Aorta (tissue), 5 donors: ENCODE measurements at places on chromosomes 3 and 15. TPM values are rescaled to one million over a fixed set of nuclear protein-coding genes. Genes with fewer than 3 reads are reported as not detected.

DNA sequence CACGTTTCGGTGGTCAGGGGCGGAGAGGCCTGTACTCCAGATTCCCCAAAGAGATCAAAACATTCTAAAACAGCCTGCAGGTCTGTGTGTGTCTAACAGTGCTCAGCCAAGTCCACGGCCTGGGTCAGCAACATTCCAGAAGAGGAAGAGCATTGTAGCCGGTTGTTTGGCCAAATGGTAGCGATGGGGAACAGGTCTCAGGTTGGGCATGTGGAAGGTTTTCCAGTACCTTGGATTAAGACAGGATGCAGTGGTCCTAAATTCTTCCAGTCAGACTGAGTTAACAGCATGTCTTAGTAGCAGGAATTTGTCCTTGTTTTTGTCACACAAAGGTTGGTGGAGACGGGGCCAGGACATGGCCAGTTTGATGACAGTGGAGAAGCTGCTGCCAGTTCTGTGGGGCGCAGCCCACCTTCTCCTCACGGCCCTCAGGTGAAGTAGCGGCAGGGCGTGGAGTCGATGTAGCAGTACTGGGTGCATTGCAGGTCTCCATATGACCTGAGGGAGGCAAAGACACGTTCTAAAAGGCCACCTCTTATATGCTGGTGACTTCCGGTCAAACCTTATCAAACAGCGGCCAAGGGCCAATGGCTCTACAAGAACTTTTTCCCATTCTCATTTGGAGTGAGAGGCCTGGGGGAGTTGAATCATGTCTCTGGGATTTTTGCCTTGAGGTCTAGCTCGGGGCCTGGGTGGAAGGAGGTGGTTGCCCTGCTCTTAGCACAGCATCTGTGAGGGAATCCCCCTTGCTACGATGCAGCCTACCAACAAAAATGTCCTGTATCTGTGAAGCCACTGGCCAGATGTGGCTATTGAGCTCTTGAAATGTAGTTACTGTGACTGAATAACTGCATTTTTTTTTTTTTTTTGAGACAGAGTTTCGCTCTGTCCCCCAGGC is 24.1 kb downstream of the EAF1 start:
- no peak for DNase-seq

Gene SNTN
- total RNA-seq = not detected

DNA sequence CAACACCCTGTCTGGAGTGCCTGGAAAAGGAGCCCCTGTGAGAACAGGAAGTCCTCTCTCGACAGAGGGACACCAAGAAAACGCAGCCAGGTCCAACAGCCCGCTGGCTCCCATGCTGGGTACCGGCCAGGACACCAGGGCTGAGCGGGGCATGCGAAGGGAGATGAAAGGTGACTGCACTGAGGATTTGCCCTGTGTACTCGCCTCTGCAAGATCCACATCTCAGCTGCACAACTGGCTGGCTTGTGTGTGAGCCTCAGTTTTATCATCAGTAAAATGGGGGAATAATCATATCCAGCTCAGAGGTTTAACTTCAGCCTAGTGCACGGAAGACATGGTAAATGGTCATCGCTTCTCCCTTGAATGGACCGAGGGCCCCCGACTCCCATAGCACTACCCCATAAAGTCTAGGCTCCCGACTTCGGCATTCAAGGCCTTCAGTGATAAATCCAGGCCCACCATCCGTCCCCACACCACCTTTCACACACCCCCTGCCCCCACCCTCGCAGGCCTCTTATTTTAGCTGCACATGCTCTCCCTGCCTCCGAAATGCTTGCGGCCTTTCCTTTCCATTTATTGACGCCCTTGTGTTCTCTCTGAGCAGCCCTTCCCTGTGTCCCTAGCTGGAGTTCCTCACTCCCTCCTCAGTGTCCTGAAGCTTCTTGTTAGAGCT is 15.8 kb downstream of the ISG20 start:
- no peak for DNase-seq

Gene CHRNA7
- total RNA-seq = 3.6 TPM

DNA sequence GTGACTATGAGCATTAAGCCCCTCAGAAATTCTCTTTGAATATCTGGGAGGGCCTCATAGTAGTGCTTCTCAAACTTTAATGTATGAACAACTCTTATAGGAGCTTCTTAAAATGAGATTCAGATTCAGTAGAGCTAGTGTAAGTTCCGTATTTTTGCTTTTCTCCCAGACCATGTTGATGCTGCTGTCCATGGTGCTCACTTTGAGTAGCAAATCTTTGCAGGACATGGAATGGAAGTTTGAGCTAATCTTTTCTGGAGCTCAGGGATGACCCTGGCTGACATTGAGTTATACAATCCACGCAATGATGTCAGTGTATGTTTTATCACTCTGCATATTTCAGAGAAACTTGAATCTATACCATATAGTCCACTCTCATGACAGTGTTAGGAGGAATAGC is 134.2 kb downstream of the OTOL1 start:
- no peak for DNase-seq

DNA sequence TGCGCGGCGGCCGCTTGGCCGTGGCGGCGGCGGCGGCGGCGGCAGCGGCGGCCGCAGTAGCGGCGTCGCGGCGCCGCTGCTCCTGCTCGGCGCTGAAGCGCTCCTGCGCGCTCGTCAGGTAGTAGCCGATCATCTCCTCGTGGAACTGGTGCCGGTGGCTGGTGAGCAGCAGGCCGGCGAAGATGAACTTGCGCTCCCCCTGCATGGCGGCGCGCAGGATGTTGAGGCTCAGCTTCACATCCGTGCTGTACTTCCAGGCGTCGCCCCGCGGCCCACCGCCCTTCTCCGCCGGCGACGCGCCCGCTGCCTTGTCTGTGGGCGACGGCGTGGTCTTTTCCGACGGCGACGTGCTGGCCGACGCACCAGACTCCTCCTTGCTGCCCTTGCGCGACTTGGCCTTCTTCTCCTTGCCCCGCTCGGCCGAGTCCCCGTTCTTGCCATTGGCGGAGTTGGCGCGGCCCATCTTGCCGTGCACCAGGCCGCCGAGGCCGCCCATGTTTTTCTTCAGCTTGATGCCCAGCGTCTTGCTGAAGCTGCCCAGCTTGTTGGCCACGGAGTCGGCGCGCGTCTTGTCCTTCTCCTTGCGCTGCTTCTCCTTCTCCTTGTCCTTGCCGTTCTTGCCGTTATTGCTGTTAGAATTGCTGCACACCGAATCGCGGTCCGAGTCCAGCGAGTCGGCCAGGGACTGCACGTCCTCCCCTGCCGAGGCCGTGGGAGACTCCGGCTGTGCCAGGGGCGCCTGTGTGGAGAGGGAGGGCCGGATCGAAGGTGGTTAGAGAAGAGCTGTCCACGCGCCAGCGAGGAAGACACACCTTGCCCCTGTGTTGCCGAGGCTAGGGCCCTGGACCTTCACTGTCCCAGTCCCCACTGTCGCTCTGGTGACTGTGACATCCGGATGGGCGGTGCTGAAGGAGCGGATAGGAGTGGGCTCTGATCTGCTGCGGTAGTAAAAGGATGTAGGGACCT is 157.6 kb downstream of the KLF13 start:
- DNase-seq = no peak

DNA sequence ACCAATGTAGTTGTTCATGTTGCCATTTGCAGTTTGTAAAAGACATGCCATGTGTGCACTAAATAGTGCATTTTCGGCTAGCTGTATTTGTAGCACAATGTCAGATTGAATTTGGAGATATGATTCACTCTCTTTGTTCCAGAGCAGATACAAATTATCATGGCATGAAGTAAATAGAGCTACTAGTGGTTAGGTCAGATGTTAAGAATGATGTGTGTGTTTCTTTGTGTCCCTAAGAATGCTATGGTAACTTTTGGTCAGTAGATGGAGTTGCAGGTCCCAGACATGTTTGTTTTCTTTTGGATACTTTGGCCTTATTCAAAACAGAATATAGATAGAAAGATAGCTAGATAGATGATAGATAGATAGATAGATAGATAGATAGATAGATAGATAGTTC is 595.8 kb downstream of the NLGN1 start:
- DNase-seq = no peak

- no peak for DNase-seq
Measured at GRCh38 chr3:125207949-125208568, 4.5 kb downstream of the SLC12A8 start.

Gene ACAD9
- 30.7 TPM for total RNA-seq

Gene FGD5
- total RNA-seq = 61.6 TPM

GRCh38 chr15:79371591-79371990 is 60.5 kb upstream of the MINAR1 start:
- no peak for DNase-seq

DNA sequence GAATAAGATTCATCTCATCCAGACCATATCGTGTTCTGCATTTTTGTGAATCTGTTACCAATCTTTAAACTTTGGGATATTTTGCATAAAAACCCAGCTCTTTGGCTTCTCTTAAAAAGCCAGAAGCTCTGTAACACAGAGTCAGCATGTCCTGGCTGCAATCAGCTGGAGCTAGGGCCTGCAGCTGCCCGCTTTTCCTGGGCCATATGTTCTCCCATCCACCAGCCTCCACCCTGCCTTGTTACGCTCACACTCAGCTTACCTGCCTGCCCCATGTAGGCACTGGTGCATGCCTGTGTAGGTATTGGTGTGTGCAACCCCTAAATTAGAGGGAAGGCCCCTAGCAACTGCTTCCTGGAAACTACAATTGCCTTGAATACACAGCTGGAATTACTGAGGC is 48.2 kb downstream of the CRYGS start:
- DNase-seq = no peak

Gene IQCF5
- not detected for total RNA-seq

- no peak for DNase-seq
Measured at GRCh38 chr3:71754610-71755253, 1.1 kb downstream of the GPR27 start.

Gene KIF9
- 6.7 TPM for total RNA-seq

Gene CHRNA5
- total RNA-seq = 1.6 TPM

DNA sequence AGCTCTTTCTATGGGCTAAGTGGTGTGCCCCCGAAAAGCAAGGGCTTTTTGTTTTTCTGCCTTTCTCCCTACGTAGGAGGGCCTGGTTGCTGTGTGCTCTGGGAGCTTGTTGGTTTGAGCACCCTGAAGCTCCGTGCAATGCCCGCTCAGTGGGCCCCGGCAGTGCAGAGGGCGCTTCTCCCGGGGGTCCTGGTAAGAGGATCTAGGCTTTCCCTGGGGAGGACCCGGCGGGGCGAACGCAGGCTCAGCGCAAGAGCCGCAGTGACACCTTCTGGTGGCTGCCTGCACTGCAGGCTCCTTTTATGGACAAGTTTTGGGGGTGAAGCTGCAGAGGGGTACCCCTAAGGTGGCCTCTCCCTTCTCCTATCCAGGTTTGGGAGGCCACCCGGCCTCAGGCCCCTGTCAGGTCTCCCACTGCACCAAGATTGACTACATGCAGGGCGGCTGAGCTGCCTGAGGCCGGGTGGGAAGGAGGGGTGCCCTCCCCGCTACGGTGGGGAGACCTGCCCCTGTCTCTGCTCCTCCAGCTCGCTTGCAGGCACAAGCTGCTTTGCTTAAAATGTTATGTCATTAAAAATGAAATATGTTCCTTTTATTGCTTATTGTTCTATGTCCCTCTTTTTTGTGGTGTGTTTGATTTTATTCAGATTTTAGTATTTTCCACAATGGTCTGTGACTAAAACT is 387.9 kb downstream of the GABRG3 start:
- no peak for DNase-seq

Gene PRRT3
- 1.7 TPM for total RNA-seq

Gene NMNAT3
- 5.2 TPM for total RNA-seq
